Sigmoid colon (tissue), 7 donors: ENCODE measurements at places on chromosomes 6 and 20. TPM values are rescaled to one million over a fixed set of nuclear protein-coding genes. Genes with fewer than 3 reads are reported as not detected.

The DNAH8 gene
- total RNA-seq, result not detected

The UBE2V1 gene
- 64.2 TPM for total RNA-seq

The TFAP2D gene
- total RNA-seq, result not detected

The ZBTB46 gene
- 3.6 TPM for total RNA-seq

The DEFB129 gene
- total RNA-seq, result not detected

The ANGPT4 gene
- 0.28 TPM for total RNA-seq

The C6orf163 gene
- 3.3 TPM for total RNA-seq

The SLC35B3 gene
- 11.9 TPM for total RNA-seq

The TIAM2 gene
- total RNA-seq, result 11.0 TPM

The POU5F1 gene
- 0.27 TPM for total RNA-seq

The ADGRF4 gene
- 0.28 TPM for total RNA-seq

The SDC4 gene
- 80.8 TPM for total RNA-seq

The SLC24A3 gene
- 17.1 TPM for total RNA-seq

The RIPPLY2 gene
- not detected for total RNA-seq

The RIMS1 gene
- 2.1 TPM for total RNA-seq

The TRDN gene
- total RNA-seq, result not detected

The FAM217A gene
- not detected for total RNA-seq

The OOEP gene
- not detected for total RNA-seq

The VSTM2L gene
- 2.5 TPM for total RNA-seq

The BFSP1 gene
- total RNA-seq, result 1.6 TPM

The CTNNBL1 gene
- total RNA-seq, result 33.0 TPM

The ARFGEF3 gene
- total RNA-seq, result 3.6 TPM

The LSM14B gene
- total RNA-seq, result 28.5 TPM

The WFDC5 gene
- not detected for total RNA-seq

The ENPP5 gene
- 0.49 TPM for total RNA-seq
